ENCODE measurements at places on chromosomes 6 and 20. TPM values are rescaled to one million over a fixed set of nuclear protein-coding genes. Genes with fewer than 3 reads are reported as not detected.

- no peak overlapping the region for H3K27ac ChIP-seq
- DNase-seq, result no peak
- H3K36me3 ChIP-seq, result no peaks in the 10 kb centered on the region
- no peaks in the 10 kb centered on the region for H3K4me1 ChIP-seq
- no peak overlapping the region for H3K4me3 ChIP-seq
These were observed 284.9 kb upstream of the TBX18 start for GRCh38 chr6:85049282-85049681.

- H3K27ac ChIP-seq, result peak overlapping the region; percentile 78
- H3K27me3 ChIP-seq, result no peaks in the 10 kb centered on the region
- H3K4me1 ChIP-seq, result peaks cover 6% of the 10 kb centered on the region
- peak overlapping the region; percentile 50 for H3K4me3 ChIP-seq
These were observed 12.2 kb upstream of the SERPINB1 start for GRCh38 chr6:2853769-2854395.

DNA sequence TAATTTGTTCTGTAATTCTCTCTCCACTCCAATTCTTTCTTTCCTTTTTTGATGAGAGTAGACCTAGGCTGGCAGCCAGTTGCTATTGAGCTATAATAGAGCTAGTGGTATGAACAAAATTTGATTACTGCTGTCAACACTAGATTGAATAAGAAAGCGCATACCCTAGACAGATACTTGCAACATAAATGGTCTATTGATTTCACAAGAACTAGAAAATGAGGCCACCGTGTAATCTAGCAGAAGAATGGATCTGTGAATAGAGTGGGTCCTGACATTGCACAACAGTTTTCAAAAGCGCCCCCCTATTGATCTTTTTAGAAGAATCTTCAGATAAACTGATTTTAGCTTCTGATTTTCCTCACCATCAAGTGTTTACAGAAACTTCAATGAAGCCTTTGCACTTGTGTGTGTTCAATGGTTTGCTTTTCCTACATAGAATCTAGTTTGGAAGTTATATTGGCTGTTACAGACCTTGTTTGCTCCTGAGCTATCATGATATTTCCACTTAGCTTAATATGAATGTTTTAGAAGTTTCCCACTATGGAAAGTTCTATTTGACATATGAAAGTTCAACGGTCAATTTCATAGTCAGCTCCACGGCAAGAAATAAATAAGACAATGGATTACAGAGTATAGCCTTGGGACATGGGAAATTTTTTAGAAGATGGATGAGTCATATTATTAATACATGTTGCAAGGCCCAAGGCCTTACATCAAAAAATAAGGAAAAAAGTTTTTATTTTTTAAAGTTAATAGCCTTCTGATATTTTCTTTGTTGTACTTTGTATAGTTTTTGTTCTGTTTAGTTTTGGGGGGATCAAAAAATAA, 55.6 kb downstream of the UTRN start:
- no peak for DNase-seq
- no peaks in the 10 kb centered on the region for H3K27me3 ChIP-seq
- H3K4me1 ChIP-seq, result peaks cover 33% of the 10 kb centered on the region

PAX1 gene
- total RNA-seq, result not detected

DNA sequence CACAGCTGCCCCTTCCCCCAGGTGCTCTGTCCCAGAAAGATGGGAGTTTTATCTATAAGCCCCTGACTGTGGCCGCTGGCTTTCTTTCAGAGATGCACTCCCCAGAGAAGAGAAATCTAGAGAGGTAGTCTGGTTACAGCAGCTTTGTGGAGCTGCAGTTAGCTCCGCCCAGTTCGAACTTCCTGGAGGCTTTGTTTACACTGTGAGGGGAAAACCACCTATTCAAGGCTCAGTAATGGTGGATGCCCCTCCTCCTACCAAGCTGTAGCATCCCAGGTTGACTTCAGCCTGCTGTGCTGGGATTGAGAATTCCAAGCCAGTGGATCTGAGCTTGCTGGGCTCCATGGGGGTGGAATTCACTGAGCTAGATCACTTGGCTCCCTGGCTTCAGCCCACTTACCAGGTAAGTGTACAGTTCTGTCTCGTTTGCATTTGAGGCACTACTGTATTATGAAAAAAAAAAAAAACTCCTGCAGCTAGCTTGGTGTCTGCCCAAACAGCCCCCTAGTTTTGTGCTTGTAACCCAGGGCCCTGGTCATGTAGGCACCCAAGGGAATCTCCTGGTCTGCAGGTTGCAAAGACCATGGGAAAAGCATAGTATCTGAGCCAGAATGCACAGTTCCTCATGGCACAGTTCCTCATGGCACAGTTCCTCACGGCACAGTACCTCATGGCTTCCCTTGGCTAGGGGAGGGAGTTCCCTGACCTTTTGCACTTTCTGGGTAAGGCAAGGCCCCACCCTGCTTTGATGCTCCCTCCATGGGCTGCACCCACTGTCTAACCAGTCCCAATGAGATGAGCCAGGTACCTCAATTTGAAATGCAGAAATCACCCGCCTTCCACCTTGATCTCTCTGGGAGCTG, 275.0 kb downstream of the CENPW start:
- H3K27me3 ChIP-seq, result no peaks in the 10 kb centered on the region
- no peak for DNase-seq
- no peaks in the 10 kb centered on the region for H3K4me1 ChIP-seq
- H3K4me3 ChIP-seq, result no peak overlapping the region
- no peak overlapping the region for H3K27ac ChIP-seq

GRCh38 chr6:13709689-13710551, 1.7 kb downstream of the RANBP9 start:
- peaks cover 33% of the 10 kb centered on the region for H3K4me1 ChIP-seq
- no peak for DNase-seq
- H3K36me3 ChIP-seq, result no peaks in the 10 kb centered on the region
- H3K27ac ChIP-seq, result peak overlapping the region; percentile 91
- H3K4me3 ChIP-seq, result peak overlapping the region; percentile 91

DNA sequence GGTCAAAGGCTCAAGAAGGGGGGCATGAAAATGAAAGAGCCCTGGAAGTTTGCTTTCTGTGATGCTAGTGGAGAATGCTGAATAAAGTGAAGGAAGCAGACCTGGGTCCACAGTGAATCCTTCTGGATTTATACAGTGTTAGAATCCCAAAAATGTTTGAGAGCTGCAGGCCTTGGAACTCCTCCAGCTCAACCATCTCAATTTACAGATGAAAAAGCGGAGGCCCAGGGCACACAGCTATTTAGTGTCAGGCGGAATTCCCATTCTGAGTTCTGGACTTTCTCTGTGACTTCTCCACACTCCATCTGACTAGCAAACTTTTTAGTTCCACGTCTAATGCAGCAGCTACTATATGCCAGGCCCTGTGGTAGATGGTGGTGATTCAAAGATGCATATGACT, 1.5 kb upstream of the PRSS35 start:
- no peaks in the 10 kb centered on the region for H3K27me3 ChIP-seq
- H3K4me3 ChIP-seq, result no peak overlapping the region
- no peak overlapping the region for H3K27ac ChIP-seq
- no peaks in the 10 kb centered on the region for H3K4me1 ChIP-seq
- no peak for DNase-seq
- H3K36me3 ChIP-seq, result no peaks in the 10 kb centered on the region

SLC12A5 gene
- not detected for total RNA-seq

DNA sequence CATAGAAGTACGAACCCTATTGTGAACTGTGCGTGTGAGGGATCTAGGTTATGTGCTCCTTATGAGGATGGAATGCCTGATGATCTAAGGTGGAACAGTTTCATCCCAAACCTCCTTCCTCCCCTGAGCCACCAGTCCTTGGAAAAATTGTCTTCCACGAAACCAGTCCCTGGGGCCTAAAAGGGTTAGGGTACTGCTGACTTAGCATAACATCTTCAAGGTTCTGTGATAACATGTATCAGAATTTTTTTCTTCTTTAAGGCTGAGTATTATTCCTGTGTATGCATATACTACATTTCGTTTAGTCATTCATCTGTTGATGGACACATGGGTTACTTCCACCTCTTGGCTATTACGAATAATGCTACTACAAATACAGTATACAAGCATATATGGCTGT, 80.2 kb downstream of the TSHZ2 start:
- H3K36me3 ChIP-seq, result no peaks in the 10 kb centered on the region
- no peaks in the 10 kb centered on the region for H3K4me1 ChIP-seq
- no peak overlapping the region for H3K4me3 ChIP-seq
- no peak overlapping the region for H3K27ac ChIP-seq
- DNase-seq, result no peak

TRIM40 gene
- not detected for total RNA-seq

- no peak for DNase-seq
- H3K4me3 ChIP-seq, result no peak overlapping the region
- H3K27ac ChIP-seq, result no peak overlapping the region
- no peaks in the 10 kb centered on the region for H3K27me3 ChIP-seq
These were observed 6.8 kb downstream of the BPIFB6 start for GRCh38 chr20:33038243-33038642.

SLPI gene
- total RNA-seq, result 617 TPM

- H3K36me3 ChIP-seq, result no peaks in the 10 kb centered on the region
- no peaks in the 10 kb centered on the region for H3K4me1 ChIP-seq
- H3K4me3 ChIP-seq, result no peak overlapping the region
- H3K27ac ChIP-seq, result no peak overlapping the region
These were observed 48.8 kb upstream of the CHRNA4 start for GRCh38 chr20:63409834-63410435.

DNA sequence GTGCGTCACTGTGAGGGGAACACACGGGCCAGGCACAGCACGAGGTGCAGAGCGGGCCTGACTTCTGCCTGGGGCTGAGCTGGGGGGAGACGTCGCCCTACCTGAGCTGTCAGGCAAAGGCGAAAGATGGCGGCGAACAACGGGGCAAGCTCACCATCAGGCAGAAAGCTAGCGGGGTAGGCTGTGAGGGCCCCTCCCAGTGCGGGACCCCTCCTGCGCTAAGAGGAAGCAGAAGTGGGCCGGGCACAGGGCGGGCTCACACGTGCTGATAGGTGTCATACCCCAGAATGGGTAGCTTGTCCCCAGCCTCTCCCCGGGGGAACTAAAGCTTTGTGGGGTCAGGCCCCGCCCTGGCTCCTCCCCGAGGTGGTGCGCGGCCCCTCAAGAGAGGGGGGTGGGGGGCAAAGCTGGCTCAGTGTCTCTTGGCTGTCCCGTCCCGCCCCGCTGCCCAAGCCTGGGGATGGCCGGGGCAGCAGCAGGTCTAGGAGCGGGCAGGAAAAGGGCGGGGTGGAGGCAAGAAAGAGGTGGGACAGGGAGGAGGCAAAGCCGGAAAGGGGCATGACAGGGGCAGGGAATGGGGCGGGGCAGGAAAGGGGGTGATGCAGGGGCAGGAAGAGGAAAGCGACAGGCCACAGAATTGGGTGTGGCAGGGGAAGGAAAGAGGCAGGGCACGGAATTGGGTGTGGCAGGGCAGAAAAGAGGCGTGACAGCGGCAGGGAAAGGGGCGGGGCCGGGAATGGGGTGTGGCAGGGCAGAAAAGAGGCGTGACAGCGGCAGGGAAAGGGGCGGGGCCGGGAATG, 14.7 kb downstream of the UCKL1 start:
- peak; percentile 48 for DNase-seq
- H3K4me3 ChIP-seq, result no peak overlapping the region
- peak overlapping the region; percentile 47 for H3K27ac ChIP-seq
- no peaks in the 10 kb centered on the region for H3K27me3 ChIP-seq

- no peaks in the 10 kb centered on the region for H3K27me3 ChIP-seq
- H3K36me3 ChIP-seq, result no peaks in the 10 kb centered on the region
- H3K27ac ChIP-seq, result no peak overlapping the region
- H3K4me1 ChIP-seq, result no peaks in the 10 kb centered on the region
- DNase-seq, result no peak
- no peak overlapping the region for H3K4me3 ChIP-seq
These were observed 705.0 kb upstream of the EPHA7 start for GRCh38 chr6:94124333-94124732.

GRCh38 chr6:51562198-51562597, 525.2 kb downstream of the PKHD1 start:
- no peak overlapping the region for H3K4me3 ChIP-seq
- no peaks in the 10 kb centered on the region for H3K27me3 ChIP-seq
- no peaks in the 10 kb centered on the region for H3K36me3 ChIP-seq
- no peaks in the 10 kb centered on the region for H3K4me1 ChIP-seq
- H3K27ac ChIP-seq, result no peak overlapping the region

DNA sequence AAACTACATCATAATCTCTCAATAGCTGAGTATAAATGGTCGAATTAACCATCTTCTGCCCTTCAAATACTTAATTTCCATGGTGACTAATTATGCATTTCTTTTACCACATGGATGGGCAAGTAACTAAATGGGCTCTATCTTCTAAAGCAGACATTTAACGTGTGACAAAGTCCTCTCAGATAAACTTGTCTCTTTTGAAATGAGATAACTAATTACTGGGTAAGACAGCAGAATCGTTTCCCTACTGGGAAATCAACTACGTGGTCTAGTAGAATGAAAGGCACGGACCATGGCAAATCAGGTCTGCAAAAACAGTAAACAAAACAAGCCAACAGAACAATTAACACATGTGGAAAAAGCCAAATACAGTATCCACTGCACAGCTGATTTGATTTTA, 137.7 kb downstream of the BACH2 start:
- H3K4me1 ChIP-seq, result peaks cover 12% of the 10 kb centered on the region
- no peak for DNase-seq

GRCh38 chr6:155143578-155144106, 120.2 kb upstream of the CLDN20 start:
- H3K36me3 ChIP-seq, result no peaks in the 10 kb centered on the region
- H3K4me1 ChIP-seq, result peaks cover 27% of the 10 kb centered on the region
- H3K27me3 ChIP-seq, result no peaks in the 10 kb centered on the region
- peak overlapping the region; percentile 24 for H3K27ac ChIP-seq

DNA sequence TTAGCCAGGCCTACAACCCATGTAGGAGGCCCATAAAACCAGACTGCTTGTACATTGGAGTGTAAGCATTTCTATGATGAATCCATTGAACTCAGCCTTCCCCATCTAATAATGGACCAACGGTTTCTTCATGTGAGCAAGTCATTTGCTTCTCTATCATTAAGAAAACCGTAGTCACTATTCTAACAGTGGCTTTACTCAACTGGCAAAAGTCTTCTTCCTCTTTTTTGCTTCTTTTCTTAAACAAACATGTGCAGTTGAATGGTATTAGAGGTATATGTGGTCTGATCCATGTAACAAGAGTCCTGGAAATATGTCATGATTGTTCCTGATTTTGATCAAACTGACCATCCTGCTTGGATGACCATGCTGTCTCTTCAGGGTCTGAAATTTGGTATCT, 132.4 kb upstream of the STXBP5 start:
- no peaks in the 10 kb centered on the region for H3K4me1 ChIP-seq
- no peak for DNase-seq
- H3K27me3 ChIP-seq, result no peaks in the 10 kb centered on the region
- no peak overlapping the region for H3K27ac ChIP-seq

DNA sequence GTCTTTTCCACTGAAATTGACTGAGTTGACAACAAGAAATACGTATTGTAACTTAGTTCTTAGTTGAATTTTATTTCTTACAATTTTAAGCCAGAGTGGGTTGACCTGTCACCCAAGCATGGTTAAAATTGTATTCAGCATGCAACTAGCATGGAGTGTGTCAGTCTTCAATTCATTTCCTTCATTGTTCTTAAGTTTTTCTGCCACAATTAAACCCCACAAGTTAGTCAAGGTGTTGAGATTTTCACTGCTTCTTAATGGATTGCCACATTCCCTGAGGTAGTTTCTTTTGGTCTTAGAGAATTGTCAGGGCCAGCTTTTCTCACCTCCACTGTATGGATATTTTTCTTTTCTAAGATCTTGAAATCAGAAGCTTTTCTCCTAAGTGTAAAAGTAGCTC, 2.1 kb downstream of the PTPN1 start:
- H3K27ac ChIP-seq, result peak overlapping the region; percentile 94
- H3K36me3 ChIP-seq, result no peaks in the 10 kb centered on the region
- peak overlapping the region; percentile 95 for H3K4me3 ChIP-seq
- no peaks in the 10 kb centered on the region for H3K27me3 ChIP-seq
- H3K4me1 ChIP-seq, result peaks cover 61% of the 10 kb centered on the region

Data from gastrocnemius medialis (tissue), 4 donors.